Stimulated activated CD4-positive, alpha-beta T cell treated with anti-CD3 and anti-CD28 coated beads, Interleukin-4, amount 100 ng/mL, for 1 hour (primary cell): ENCODE measurements at places on chromosomes 5 and 9.

DNA sequence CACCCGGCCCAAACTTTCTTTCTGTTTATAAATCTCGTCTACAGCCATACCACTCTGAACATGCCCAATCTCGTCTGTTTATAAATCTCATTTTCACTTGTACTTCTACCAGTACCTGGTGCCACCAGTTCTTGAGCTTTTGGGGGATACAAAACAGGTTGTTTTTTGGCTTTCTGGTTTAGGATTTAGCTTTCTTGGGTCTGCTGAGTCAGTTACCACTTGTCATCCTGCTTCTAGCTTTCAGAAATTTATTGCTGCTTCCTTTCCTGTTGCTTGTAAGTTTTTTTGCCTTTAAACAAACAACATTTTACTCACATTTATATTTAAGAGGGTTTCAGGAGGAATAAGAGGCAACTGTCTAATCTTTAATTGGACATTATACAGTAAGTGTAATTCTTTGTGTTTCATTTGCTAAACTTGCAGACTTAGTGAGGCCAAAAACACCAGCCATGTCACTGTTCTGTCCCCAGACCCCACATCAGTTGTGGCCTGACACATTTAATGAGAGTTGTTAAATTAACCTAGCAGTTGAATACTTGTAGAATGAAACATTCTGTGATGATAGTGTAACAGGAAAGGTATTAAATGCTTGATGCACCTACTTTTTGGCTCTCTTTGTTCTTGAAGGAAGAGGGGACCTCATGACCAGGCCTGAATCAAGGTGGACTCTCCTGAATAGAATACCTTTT lies 11.8 kb downstream of the NDFIP1 start:
- no peak for DNase-seq

DNA sequence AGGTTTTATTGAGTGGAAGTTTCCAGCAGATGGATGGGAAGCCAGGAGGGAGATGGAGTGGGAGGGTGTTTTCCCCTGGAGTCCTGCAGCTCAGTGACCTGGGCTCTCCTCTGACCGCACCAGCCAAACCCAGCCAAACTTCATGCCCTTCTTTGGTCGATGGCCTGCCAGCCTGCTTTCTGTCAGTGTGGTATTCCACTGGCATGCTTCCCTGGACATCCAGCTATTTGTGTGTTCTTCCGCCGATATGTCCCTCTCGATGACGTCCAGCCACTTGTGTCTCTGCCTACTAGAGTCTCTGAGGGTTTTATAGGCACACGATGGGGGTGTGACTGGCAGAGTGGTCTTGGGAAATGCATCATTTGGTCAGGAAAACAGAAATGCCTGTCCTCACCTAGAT lies 33.8 kb downstream of the GPBP1 start:
- DNase-seq = no peak

DNA sequence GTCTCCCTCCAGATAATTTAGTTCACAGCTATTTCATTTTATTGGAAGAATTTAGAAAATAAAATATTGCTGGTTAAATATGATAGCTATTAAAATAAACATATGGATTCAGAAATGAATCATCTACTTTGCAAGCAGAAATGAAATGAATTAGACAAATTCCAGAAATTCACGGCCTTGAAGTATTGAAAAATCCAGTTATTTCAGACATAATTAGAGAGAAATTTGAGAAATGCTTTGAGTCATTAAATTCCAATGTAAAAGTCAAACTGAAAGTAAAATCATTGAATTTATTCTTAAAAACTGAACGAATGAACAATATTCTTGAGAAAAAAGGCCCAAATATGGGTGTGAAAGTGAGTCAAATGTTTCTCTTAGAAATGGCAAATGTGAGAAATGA lies 632.6 kb upstream of the EDIL3 start:
- DNase-seq = no peak

DNA sequence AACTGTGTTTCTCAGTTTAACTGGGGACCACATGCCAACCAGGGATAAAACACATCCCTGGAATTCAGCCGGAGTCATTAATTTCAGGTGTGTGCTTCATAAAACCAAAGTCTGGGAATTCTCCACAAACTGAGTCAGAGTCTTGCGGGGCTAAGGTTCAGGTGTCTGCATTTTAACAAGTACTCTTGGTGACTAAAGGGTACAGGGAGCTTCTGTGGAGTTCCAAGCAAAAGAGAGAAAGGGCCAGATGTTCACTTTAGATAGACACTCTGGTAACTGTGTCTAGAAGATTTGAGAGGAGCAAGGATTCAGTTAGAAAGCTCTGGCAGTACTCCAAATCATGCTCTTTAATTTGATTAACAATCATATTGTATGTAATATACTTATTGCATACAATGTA lies 4.0 kb downstream of the NADK2 start:
- DNase-seq = no peak
